ENCODE measurements at places on chromosomes 11 and 22.
A peak's percentile ranks its signal among the peaks of the same experiment; 100 is the strongest.

GRCh38 chr11:35918716-35919115, 25.1 kb upstream of the LDLRAD3 start:
- DNase-seq = no peak

DNA sequence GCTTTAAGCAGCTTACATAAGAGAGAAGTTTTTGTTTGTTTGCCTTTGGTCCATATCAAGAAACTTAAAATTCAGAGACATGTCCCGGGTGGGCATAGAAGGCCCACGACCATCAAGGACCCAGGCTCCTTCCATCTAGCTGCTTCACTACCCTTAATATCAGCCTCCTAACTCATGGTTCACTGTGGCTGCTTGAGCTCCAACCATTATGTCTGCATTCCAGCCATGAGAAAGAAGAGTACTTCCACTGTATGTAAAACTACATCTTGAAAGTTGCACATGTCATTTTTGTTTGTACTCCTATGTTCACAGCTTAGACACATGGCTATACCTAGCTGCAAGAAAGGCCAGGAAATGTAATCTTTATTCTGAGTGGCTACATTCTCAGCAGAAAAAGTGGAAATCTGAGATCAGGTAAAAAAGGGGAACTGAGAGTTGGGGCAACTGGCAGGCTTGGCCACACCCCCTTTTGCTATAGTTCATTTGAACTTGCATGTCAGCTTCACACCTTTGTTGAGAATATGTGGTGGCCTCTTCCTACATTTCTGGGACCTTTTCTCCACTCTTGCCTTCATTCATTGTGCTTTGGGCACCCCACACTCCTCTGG, 81.3 kb upstream of the TP53I11 start:
- no peak for DNase-seq

GRCh38 chr22:50529897-50530579, at the start of gene TYMP:
Gene TYMP (minus strand): TSS chr22:50530012. CDS start chr22:50529709, 303 bp downstream.
- DNase-seq = peak; percentile 87

- DNase-seq = no peak
Measured at GRCh38 chr11:74744277-74744676, 4.4 kb upstream of the RNF169 start.

DNA sequence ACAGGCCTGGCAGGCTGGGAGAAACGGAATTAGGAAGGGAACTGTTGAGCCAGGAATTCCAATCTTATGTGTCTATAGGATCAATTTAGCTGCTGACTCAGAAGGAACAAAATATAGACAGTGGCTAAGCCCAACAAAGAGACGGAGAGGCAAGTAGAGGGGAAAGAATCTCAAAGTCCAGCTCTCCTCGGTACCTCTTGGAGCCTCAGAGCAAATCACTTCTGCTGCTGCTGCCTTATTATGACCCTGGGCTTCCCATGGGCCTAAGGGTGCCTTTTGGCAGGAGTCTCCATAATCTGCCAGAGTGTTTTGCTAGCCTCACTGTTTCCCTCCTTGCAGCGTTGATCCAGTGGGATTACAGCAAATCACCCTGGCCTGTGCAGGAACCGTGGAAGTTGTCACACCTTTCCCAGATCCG, 31.7 kb downstream of the PAX6 start:
- DNase-seq = no peak

- DNase-seq = no peak
Measured at GRCh38 chr11:111851067-111851466, 20.3 kb downstream of the ALG9 start.

DNA sequence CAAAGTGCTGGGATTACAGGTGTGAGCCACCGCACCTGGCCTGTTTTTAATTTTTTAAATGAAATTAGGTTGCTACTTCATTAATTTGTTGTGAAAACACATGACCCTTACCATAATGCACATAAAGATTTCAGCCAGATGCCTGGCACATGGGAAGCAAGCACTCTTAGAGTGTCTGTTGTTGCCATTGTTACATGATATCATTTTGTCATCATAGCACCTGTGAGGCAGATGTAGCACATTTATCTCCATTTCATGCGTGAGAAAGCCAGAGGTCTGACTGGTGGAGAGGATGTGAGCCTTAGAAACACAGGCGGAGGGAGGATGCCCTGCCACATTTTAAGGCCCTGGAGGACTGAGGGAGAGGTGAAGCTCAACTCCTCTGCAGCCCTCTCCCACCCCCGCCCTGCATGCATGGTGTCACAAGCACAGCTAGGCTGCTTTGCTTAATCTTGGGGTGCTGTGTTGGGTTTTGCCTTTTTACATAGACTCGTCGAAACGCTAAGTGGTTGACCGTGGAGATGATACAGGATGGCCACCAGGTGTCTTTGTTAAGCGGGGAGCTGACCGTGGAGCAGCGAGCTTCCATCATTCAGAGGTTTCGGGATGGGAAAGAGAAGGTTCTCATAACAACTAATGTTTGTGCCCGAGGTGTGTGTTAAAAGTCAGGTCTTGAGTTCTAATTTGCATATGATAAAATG, 14.0 kb downstream of the DDX25 start:
- DNase-seq = no peak

Data from inflammatory macrophage treated with lipopolysaccharide for 1 hour (primary cell).